Endothelial cell of umbilical vein (primary cell): ENCODE measurements at places on chromosomes 4 and X. TPM values are rescaled to one million over a fixed set of nuclear protein-coding genes. Genes with fewer than 3 reads are reported as not detected.

GRCh38 chr4:127084666-127085065, 548.1 kb upstream of the INTU start:
- no peaks in the 10 kb centered on the region for H3K4me1 ChIP-seq
- H3K36me3 ChIP-seq: no peaks in the 10 kb centered on the region
- H3K27me3 ChIP-seq: no peaks in the 10 kb centered on the region
- DNase-seq: no peak
- H3K27ac ChIP-seq: no peak overlapping the region
- no peak overlapping the region for H3K4me3 ChIP-seq

DNA sequence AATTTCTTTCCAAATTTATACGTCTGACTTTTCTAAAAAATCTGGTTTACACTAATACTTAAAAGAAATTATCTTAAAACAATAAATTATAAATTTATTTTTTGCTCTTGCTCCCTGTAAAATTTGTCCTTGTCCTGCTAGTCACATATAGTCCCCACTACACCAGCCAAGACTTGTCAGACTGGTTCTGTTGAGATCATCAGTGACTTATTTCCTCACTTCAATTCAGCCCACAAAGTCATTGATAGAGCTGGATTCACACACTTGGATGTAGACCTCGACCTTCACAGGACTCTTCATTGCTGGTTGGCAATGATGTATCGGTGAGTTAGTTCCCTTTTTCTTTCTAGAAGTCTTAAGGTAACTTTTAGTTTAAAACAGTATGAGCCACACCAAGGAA, at the start of gene TMPRSS11E:
TSS of gene TMPRSS11E (plus strand) at position 263 of the 400 bp plus-strand sequence. CDS start at position 313, 50 bp downstream.
- no peaks in the 10 kb centered on the region for H3K36me3 ChIP-seq
- H3K27me3 ChIP-seq: no peaks in the 10 kb centered on the region
- H3K27ac ChIP-seq: no peak within 1 kb of the TSS
- no peak for DNase-seq

MAGEA2 gene
- total RNA-seq: not detected in 2 replicates

MAGEC3 gene
- total RNA-seq: not detected in 2 replicates

REPS2 gene
- total RNA-seq: 2.6 and 4.9 TPM in 2 replicates
